SK-N-DZ (cell line): ENCODE measurements at places on chromosomes 3 and 15.

DNA sequence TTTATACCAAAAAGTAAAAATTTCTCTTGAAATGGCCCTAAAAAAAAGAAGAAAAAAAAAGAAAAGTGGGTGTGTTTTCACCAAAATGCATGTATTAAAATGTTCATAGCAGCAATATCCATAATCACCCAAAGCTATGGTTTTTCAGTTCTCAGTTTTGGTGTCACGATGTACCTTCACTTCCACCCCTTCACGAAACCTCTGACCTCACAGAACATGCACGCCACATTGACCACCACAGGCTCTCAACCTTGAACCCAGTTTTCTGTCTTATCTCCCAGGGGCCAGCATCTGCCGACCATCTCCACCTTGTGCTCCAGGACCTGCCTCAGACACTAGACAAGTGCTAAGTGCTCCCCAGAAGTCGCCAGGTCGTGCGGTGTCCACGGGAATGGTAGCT is 30.4 kb downstream of the COLQ start:
- no peak for DNase-seq

DNA sequence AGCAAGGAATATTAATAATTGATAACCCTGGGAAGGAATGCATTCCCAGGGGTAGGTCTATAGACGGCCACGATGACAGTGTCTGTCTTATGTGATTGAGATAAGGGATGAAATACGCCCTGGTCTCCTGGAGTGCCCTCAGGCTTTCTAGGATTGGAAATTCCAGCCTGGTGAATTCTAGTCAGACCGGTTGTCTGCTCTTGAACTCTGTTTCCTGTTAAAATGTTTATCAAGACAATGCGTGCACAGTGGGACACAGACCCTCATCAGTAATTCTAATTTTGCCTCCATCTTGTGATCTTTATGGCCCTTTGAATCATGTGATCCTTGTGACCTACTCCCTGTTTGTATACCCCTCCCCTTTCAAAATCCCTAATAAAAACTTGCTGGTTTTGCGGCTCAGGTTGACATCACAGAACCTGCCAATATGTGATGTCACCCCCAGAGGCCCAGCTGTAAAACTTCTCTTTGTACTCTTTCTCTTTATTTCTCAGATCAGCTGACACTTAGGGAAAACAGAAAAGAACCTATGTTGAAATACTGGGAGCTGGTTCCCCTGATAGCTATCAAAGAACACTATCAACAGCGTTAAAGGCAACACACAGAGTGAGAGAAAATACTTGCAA is 183.3 kb downstream of the PDE8A start:
- DNase-seq: no peak

DNA sequence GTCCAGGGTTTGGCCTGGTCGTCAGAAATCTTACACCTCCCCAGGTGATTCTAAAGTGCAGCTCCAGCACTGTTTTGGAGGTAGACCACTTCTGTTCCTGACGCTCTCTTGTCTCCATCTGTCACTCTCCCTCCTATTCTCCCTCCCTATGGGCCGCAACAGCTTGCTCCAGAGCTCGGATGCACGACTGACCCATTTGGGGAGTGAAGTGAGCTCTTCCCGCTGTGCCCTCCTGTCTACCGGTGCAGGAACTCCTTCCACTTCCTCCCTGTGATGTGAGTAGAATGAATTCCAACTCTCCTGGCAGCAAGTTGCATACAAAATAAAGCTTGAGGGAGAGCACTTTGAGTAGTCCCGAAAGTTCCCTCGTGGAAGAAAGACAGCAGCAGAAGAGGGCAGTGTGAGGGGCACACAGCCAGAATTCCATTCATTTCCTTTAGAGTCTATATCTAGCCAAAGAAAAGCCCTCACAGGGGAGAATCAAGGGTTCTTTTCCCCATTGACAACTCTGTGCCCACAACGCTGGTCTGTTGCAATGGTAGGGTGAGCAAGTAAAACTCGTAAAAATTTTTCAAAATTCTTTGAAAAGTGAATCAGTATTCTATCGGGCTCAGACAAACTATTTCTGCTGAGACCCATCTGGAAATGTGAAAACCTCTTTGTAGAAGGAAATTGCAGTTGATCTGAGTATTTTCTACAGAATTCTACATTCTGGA is 39.9 kb upstream of the BDH1 start:
- DNase-seq: no peak

DNA sequence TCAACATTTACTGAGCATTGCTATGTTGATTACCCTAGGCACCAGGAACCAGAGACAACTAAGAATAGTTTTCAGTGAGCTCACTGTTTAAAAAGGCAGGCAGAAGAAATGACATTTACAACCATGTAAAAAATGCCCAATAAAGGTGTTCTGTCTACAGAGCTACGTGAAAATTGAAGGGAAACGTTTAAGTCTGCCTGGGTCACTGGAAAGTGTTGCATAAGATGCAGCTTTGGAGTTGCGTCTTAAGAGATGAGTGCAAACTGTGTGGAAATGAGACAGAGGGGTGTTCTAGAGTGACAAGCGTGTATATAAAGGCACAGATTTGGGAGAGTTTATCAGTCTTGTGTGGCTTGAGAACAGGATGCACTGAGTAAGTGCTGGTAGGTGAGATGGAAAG is 278.7 kb upstream of the GOLGA6L4 start:
- DNase-seq: no peak

DNA sequence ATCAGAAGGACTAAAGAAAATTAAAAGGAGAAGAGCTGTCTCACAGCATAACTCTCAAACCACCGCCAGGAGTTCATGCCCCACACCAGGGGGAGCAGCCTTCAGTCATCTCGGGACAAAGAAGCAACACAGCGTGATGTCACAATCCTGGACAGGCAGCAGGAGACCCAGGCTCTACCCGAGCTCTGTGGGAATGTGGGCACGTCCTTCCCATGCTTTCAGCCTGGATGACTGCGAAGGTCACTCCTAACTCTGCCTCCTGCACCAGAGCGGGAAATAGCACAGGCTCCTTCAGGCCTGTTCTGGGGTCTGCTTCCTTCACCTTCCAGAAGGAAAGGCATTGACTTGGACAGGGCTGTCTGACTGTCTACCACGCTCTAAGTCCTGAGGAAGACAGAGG is 31.3 kb downstream of the NOX5 start:
- peak; percentile 65 for DNase-seq

DNA sequence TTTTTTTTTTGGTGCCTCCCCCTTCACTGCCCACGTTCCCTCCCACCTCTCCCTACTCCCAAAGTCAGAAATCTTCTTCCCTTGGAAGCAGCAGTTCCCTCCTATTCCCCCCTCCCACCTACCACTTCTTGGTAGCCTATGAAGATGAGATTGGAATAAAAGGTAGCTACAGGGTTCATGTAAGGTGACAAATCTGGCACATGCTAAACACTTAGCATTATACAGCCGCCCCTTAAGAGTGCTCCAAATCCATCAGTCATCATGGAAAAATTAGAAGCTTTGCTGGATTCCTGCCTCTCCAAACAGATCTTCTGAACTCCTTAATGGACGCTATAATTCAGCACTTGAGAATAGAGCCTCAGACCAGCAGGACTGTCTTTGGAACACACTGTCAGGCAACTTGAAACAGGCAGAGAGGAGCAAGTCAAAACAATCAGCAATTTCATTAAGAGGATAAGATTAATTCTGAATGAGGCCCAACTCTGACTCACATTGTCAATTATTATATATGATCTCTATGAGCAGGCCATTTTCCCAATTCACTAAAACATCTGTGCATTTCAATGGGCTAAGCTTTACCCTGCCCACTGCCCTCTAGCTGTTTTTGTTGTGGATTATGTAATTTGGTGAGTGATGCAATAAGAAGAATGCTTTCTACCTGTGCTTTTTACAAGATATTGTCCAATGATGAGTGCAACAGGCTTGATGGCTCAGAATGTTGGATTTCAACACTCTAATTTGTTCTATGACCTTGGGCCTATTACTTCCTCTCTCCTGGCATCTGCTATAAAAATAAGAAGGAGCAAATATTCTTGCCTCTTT is 34.6 kb upstream of the SPRED1 start:
- DNase-seq: no peak

DNA sequence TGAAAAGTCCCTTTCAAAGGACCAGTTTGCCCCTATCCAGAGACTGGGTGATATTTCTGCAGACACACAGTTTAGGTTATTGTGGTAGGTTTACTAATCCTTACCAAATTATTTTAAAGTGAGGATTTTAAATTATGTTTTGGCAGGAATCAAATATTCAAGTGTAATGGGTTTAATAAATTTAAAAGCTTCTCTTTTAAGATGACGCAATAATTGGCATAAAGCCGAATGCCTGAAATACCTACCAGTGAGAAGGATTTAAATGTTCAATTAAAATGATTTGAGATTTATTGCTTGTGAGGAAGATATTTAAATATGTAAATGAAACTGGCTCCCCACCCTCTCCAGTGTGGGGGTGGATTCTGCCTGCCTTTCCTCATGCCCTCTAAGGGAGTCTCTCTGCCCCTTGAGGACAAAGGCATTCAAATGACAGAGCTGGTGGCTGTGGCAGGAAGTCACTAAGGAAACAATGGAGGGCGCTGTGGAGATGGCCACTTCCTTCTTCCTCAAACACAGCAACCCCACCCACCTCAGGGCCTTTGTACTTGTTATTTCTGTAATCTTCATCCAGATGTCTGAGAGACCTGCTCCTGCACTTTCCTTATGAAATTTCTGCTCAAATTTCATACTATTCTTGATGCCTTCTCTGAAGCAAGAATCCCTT is 131.7 kb downstream of the TNIK start:
- peak; percentile 50 for DNase-seq
